ENCODE measurements at places on chromosomes 2 and 18.
A peak's percentile ranks its signal among the peaks of the same experiment; 100 is the strongest.

DNA sequence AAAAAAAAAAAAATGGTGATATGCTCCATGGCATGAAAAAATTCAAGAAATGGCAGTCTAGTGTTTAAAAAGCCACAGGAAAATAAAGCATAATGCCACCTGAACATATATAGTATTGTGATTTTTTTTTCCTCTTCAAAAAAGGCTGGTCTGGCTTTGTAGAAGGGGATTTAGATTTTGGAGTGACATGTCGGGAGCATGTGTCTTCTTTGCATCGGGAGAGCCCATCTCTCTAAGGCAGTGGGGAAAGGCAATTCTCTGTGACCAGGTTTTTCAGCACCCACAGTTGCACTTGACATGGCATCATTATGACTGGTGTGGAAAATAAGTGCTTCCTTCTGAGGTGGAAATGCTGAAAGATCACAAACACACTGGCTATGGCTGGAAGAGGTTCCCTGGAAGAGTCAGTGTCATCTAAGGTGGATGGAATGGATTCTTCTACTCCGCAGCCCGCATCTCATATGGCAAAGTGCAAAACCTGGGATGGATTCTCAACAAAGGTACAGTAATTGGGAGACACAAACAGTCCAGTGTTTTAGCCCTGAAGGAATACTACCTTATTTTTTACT is 172.5 kb downstream of the AGAP1 start:
- peak; percentile 72 for DNase-seq

- no peak for DNase-seq
These were observed 52.3 kb downstream of the ZEB2 start for GRCh38 chr2:144467502-144468137.

DNA sequence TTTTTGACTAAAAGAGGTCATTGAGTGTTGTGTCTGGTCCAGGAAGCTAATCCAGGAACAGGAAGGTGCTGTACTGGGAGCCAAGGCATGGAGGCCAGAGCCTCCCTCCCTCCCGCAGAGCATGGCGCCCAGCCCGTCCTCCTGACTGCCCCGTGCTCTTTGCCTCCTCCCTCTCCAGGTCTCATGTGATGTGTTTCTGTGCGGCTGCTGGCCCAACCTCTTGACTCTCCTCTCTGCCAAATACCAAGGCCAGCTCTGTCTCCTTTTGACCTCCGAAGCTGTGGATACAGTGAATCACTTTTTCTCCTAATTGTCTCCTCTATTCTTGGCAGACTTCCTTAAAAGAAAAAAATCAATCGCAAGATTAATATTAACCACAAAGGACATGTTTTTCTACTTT is 284.1 kb downstream of the PHLPP1 start:
- DNase-seq = no peak

DNA sequence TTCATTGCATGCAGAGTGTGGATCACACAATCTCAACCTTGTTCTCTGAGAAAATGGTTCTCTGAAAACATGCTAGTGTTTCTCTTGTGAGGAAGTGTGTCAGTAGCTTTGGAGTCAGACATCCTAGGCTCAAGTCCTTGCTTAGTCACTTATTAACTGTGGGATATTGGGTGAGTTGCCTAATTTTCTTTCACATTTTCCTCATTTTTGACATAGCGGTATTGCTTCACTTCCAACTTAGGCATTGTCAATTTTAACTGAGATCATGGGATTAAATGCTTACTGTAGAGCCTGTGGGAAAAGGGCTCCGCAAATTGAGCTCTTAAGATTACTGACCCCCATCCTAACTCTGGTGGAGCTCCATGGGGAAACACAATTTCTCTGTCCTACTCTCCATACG is 622.2 kb downstream of the CNTNAP5 start:
- DNase-seq = no peak

GRCh38 chr2:54081574-54081973 is 33.8 kb upstream of the ACYP2 start:
- DNase-seq = no peak

DNA sequence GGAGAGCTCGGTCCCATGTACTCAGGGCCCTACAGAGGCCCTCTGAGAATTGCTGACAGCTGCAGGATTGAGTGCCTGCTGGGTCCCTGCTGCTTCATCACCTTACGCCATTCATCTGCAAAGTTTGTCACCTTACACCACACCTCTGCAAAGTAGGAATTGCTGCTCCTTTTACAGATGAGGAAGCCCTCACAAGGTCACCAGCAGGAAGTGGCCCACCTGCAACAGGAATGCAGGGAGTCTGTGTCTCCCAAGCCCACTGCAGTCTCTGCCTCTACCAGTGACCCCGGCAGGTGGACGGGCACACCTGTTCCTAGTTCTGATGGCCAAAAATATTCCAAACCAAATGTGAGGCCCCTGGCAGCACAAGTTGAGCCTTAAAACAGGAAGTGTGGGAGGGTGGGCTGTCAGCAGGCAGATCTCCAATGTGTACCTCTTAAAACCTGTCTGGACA is 441.4 kb downstream of the NBAS start:
- DNase-seq = no peak

GRCh38 chr2:180002198-180002770 is 4.8 kb downstream of the CWC22 start:
- no peak for DNase-seq

GRCh38 chr2:122764014-122764413 is 1008.6 kb downstream of the TSN start:
- DNase-seq = no peak

DNA sequence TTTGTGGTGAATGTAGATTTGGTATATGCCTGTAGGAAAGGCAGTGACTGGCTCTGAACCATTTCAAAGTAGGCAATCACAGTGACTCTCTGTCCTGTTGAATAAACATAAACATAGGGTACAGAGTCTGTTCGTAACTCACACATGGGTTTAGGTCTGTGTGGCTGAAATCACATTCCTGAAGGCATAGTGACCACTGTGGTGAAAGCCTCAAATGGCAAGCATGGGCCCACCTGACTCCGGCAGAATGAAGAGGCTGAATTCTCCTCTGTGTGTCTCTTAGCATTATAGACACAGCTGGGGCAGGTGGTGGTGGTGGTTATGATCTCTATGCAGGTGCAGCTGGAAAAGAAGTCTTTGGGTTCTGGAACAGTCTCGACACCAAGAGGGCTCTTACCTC is 61.2 kb downstream of the ITGA6 start:
- DNase-seq = no peak

DNA sequence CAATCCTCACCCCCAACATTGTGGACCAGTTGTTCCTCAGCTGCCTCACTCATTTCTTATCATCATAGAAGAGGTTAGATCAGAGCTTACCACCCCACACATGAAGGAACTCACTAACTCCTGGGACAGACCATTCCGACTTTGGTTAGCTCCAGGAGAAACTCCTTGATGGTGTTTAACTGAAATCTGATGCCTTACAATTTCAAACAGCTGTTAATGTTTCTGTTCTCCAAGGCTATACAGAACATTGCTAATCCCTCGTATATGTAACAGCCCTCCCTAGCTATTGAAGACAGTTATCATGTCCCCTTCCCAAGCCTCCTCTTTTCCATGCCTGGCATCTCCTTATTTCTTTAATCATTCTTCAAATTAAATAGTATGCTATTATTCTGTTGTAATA is 14.8 kb downstream of the ERBB4 start:
- DNase-seq = no peak

- no peak for DNase-seq
These were observed 143.6 kb downstream of the WDPCP start for GRCh38 chr2:63444565-63445288.

DNA sequence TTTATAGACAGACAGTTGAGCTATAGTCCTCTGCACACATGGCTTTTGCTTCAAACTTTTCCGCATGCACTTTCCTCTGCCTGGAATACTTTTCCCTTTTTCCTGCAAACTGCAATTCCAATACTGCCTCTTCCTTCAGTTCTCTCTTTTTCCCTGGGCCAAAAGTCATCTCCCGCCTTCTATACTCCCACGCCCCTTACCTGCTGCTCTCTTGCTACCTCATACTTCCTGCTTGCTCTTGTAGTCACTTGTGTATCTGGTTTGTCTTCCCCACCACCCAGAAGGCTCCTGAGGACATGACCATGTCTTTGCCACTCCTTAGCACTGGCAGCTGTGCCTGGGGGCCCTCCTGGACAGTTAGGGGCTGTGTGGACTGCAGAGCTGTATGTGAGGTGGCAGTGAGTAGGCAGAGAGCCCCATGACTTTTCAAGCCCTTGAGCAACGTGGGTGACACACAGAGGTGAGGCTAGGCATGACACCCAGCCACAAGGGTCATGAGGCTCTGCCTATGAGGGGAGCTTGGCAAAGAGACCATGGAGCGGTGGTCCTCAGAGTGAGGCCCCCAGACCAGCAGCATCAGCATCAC is 23.2 kb downstream of the SPEG start:
- DNase-seq = no peak

GRCh38 chr2:66696886-66697285 is 262.0 kb downstream of the MEIS1 start:
- no peak for DNase-seq

- no peak for DNase-seq
These were observed 209.9 kb upstream of the CDH20 start for GRCh38 chr18:61123309-61123708.

DNA sequence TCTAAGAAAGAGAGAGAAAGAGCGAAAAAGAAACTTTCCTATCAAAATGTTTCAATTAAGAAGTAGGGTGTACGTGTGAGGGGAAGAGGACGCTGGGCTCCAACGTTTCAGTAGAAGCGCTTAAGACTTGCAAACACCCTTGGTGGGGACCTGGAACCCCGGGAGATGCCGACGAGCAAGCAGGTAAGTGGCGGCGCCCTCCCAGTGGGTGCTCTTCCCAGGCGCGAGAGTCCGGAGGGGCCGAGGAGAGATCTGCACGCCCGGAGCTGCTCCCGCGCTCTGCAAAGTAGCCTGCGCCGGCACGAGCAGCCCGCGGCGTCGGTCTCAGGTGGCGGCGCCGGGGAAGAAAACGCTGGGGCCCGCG is 678 bp upstream of the OTX1 start:
- peak; percentile 49 for DNase-seq
